ENCODE measurements at places on chromosomes 4 and X.

- H3K4me1 ChIP-seq: no peaks in the 10 kb centered on the region
- H3K27ac ChIP-seq: no peak overlapping the region
- no peaks in the 10 kb centered on the region for H3K36me3 ChIP-seq
- H3K27me3 ChIP-seq: no peaks in the 10 kb centered on the region
- H3K4me3 ChIP-seq: no peak overlapping the region
Measured at GRCh38 chr4:125992891-125993290, 678.1 kb downstream of the FAT4 start.

- H3K36me3 ChIP-seq: no peaks in the 10 kb centered on the region
- H3K27ac ChIP-seq: no peak overlapping the region
- no peaks in the 10 kb centered on the region for H3K4me1 ChIP-seq
- no peaks in the 10 kb centered on the region for H3K27me3 ChIP-seq
- no peak overlapping the region for H3K4me3 ChIP-seq
- DNase-seq: no peak
Measured at GRCh38 chrX:139224953-139225665, 305.4 kb upstream of the F9 start.

GRCh38 chr4:8428288-8429097 is 12.0 kb downstream of the ACOX3 start:
- DNase-seq: peak; percentile 98
- H3K36me3 ChIP-seq: peaks cover 4% of the 10 kb centered on the region
- peak overlapping the region; percentile 93 for H3K27ac ChIP-seq
- H3K4me1 ChIP-seq: peaks cover 32% of the 10 kb centered on the region

DNA sequence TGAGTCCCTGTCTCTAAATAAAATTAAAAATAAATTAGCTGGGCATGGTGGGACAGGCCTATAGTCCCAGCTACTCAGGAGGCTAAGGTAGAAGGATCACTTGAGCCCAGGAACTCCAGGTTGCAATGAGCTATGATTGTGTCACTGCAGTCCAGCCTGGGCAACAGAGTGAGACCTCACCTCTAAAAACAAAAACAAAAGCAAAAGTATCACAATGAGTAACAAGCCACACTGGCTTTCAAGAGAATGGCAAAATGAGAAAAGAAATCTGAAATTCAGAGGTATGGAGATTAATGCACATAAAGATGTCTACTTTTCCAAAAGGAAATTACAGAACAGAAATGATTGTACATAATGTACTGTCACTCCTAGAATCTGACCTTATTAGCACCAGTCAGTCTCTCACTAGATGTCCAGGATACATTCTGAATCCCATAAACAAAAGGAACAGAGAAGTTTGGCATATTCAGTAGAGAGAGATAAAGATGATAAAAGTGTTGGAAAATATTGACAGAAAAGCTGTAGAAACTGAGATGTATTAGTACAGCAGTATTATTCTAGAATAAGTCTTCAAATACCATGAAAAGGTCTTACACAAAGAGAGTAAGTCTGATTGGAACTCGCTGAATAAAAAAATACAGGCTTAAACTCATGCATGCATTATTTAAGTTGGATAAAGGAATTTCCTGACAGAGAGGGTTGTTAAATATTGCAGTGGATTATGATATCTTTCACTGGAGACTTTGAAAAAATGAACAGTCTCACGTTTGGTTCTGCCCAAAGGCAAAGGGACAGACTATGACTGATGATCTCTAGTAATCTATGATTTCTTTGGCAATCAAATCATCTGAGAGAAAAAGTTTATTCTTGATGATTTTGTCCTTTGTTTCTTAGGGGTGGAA is 102.5 kb downstream of the SH3RF1 start:
- DNase-seq: no peak
- H3K36me3 ChIP-seq: no peaks in the 10 kb centered on the region
- no peak overlapping the region for H3K4me3 ChIP-seq
- H3K27ac ChIP-seq: no peak overlapping the region

- H3K27ac ChIP-seq: no peak overlapping the region
- H3K27me3 ChIP-seq: no peaks in the 10 kb centered on the region
- no peaks in the 10 kb centered on the region for H3K4me1 ChIP-seq
- DNase-seq: no peak
Measured at GRCh38 chr4:128320656-128321055, 33.0 kb upstream of the PGRMC2 start.

Data from activated B cell treated with CpG ODN at 0.5 μM for 24 hours (primary cell).